Esophagus muscularis mucosa (tissue), 4 donors: ENCODE measurements at places on chromosomes 7 and 10. TPM values are rescaled to one million over a fixed set of nuclear protein-coding genes. Genes with fewer than 3 reads are reported as not detected.

FAM13C gene
- total RNA-seq: 45.1 TPM

CCT6A gene
- 88.0 TPM for total RNA-seq

TECTB gene
- not detected for total RNA-seq

SPDYE11 gene
- not detected for total RNA-seq

AKR1C4 gene
- not detected for total RNA-seq

FAM24B gene
- 1.2 TPM for total RNA-seq

MRPS16 gene
- 46.1 TPM for total RNA-seq

KLHDC10 gene
- total RNA-seq: 19.1 TPM

MET gene
- 12.0 TPM for total RNA-seq

PILRB gene
- total RNA-seq: 33.6 TPM

PIP gene
- not detected for total RNA-seq

PAPOLB gene
- 0.46 TPM for total RNA-seq

KNDC1 gene
- total RNA-seq: 0.66 TPM

PNLIPRP1 gene
- total RNA-seq: not detected

FAM25C gene
- not detected for total RNA-seq

ALOX5 gene
- total RNA-seq: 14.2 TPM

GDF10 gene
- total RNA-seq: 27.0 TPM

OR9A4 gene
- not detected for total RNA-seq

CLCN1 gene
- not detected for total RNA-seq

CDC123 gene
- 47.0 TPM for total RNA-seq

OPN1SW gene
- not detected for total RNA-seq
